ENCODE measurements at places on chromosomes 11 and 22.

DNA sequence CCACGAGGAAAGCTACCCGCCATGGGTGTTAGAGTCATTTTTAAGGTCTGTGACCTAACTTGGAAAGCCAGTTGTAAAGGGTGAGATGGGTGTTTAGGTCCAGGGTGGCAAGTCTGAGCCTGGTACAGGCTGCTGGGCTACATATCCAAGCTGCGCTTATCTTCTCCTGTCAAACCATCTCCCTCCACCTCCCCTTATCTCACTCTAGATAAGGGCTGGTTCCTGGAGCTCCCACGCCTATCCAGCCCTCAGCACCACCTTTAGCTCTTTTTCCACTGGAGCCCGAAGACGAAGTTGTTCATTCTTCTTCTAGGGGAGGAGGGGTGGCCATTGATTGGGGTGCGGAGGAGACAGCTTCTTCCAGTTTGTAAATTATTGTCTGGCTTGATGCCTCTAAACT lies 48.5 kb downstream of the MICAL2 start:
- DNase-seq = no peak

- DNase-seq = no peak
Observed at GRCh38 chr11:20355221-20356219, 8.0 kb upstream of the HTATIP2 start.

DNA sequence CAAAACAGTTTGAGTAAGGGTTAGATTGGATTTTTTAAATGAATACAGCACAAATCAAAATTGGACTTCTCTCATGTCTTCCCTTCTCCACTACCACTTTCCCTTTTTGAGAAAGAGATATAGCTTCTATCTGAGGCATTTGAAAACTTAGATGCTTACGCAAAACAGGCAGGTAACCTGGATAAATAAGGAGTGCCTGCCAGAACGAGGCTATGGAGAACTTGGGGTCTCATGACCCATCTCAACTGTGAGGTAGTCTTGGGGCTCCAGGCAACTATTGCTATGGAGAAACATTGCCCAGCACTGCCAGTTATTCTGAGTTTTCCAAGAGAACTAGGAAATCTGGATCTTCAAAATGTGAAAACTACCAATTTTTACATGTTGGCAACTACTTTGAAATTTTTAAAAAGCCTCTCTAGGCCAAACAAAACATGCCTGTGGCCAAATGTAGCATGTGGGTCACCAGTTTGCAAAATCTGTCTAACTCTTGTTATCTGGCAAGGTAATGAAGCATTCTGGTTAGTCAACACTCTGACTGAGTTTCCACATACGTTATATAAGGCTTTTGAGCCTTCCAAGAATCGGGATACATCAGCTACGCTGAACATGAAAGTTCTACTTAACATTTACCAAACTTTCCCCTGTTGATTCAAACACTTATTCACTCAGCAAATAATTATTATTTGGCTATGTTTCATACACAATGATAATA lies 752.7 kb downstream of the KCNA4 start:
- DNase-seq = no peak

- DNase-seq = no peak
Observed at GRCh38 chr11:112321501-112322172, 61.0 kb upstream of the PLET1 start.

- DNase-seq = no peak
Observed at GRCh38 chr11:127919206-127920000, 668.0 kb downstream of the ETS1 start.

- no peak for DNase-seq
Observed at GRCh38 chr22:46405901-46406300, 70.4 kb downstream of the TRMU start.

DNA sequence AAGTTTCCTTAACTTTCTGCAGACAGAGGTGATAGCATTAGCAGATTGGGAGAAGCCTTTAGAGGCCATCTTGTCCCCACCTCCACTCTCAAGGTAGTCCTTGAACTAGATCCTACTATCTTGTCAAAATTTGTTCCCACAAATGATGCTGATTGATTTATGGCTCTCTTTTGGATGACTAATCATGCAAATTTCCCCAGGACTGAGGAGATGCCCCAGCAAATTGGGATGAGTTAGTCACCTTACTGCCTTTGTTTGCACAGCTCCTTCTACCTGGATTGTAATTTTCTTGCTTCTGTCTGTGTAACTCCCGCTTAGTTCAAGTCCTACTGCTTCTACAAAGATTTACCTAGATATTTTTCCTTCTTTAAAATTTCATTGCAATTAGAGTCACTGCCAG lies 391.4 kb upstream of the CADM1 start:
- DNase-seq = no peak

GRCh38 chr11:7353100-7353499 lies 101.4 kb downstream of the SYT9 start:
- no peak for DNase-seq

DNA sequence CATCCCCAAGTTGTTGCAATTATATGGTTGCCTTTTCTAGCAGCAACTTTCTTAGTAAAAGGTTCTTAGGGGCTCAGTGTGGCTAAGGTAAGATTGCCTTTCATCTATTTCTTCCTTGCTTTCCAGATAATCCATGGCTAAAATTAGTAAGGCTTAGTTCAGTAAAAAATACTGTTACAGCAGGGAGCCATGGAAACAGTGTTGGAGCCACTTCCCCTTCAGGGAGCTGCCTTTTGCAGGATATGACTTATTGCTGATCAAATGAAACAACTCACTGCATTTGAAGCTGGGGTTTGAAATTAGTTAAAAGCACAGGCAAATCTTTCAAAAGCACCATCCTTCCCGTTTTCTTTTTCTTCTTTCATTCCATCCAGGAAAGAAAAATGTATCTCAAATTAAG lies 184.3 kb downstream of the C11orf87 start:
- DNase-seq = no peak

DNA sequence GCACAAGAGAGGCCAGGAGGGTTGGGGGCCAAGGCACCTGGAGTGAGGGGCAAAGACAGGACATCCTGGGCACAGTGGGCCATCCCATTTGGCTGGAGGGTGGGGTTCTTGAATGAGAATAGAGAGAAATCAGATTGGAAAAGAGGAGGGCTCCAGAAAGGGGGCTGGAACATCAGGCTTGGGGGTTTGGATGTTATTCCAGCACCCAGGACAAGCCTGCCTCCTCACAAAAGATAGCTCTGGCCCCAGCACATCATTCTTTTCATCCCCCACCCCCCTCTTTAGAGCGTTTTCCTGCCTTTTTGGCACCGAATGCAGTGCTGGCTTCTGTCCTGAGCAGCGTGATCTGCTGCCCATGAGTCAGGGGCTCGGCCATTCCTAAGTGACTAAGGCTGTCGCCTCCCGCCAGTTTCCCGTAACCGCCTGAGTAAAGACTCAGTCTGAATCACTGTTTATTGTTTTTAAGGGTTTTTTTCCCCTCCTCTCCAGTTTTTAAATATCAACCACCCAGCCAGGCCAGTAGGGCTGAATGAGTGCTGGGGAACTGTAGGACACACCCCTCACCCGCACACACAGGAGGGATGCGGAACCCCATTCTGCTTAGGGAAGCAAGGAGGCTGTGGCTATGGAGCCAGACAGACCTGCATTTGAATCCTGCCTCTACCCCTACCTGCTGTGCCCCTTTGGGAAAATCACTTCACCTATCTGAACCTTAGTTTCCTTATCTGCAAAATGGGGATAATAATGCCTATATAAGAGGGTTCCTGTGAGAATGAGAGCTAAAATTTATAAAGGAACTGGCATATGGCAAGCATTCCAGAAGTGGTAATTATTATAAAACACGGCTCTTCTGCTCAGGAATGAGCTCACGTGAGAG lies 32.4 kb upstream of the NAV2 start:
- DNase-seq = no peak

All from SHP77 treated with DMSO at 0.1 percent for 48 hours (cell line).